ENCODE measurements at places on chromosomes 11 and 22. TPM values are rescaled to one million over a fixed set of nuclear protein-coding genes. Genes with fewer than 3 reads are reported as not detected.

The EXPH5 gene
- 0.85 TPM for total RNA-seq

The MAPK12 gene
- 74.6 TPM for total RNA-seq

The MMP12 gene
- total RNA-seq: not detected

- no peak for DNase-seq
Observed at GRCh38 chr22:37747715-37748100, 50.9 kb downstream of the TRIOBP start.

DNA sequence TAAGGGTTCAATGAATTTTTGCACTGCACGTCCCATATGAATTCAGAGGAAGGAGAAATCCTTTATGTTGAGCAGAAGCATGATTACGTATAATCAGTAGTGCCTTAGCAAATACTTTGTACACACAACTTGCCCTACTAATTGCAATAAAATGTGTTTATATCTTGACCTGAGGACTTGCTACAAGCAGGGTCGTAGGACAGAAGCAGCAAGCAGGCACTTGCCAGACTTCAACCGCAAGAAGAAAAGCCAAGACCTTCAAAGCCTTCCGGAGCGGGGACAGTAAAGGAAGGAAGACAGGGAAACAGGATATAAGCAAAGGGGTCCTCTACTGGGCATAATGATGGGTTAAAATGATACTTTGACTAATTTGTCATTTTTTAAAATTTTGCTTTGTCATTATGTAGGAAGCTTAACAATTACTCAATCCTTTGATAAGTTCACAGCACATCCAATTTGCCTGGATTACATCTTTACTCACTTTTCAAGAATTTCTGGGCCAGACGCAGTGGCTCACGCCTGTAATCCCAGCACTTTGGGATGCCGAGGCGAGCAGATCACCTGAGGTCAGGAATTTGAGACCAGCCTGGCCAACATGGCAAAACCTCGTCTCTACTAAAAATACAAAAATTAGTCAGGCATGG is 23.2 kb upstream of the UBASH3B start:
- no peak for DNase-seq

DNA sequence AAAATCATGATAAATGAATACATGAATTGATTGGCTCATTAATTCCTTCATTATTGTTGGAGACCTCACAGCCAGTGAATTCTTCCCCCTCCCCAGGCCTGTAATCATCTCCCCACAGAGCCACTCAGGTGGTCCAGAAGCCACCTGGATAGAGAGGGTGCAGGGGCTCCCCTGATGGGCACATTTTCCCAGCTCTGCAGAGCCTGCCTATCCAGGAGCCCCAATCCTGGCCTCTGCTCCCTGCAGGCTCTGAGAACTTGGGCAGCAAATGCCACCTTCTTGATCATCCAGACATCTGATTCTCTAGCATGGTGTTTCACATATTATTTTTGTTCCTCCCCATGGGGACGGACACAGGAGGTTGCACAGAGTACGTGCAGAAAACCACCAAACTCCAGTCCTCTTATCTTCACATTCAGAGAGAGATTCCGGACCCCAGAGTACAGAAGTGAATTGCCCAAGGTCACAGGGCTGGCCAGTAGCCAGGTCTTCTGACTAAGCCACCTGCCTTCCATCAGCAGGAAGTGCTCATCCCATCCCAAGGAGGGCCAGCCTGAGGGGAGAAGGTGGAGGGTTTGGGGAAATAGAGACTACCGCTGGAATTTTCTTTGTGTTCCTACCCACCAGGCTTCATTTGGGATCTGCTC is 348.0 kb downstream of the BUD13 start:
- DNase-seq: no peak

DNA sequence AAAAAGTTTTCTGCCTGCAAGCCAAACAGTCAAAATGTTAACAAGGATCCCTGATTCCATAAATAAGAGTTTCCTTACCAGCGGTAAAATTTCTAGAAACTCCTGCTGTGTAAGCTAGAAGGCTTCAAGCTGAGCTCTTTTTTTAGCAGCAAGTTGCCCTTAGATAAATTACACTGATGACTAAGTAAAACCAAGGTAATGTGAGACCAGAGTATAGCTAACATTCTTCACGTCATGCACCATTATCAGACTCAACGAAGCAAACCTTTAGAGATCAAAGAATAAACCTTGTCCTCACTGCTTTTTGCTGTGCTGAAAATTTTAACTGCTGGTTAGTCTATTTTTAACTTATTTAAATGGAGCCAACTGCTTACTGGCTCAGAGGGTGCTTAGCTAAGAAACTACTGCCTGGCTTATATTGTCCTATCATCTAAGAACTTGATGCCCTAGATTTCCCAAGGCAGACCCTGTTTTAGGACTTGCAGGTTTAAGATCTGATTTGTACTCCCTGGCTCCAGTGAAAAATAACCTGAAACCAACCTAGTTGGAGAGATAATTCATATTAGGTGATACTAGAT is 900.7 kb downstream of the JRKL start:
- no peak for DNase-seq

DNA sequence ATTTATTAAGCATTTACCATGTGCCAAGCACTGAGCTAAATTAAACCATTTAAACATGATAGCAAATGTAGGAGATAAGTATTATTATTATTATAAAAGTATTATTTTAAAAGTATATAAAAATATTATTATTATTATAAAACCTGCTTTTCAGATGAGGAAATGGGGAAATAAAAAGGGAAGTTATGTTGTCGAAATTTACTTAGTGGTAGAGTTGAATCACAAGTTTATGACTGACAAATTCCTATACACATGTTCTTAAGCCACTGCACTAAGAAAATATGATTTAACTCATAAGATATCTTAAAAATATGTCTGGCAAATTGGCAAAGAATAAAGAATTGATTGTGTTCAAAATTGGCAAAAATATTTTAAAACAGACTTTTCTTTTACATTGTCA is 53.8 kb downstream of the CASP12 start:
- no peak for DNase-seq

GRCh38 chr22:48198489-48199459 is 1436.3 kb downstream of the TBC1D22A start:
- DNase-seq: no peak

DNA sequence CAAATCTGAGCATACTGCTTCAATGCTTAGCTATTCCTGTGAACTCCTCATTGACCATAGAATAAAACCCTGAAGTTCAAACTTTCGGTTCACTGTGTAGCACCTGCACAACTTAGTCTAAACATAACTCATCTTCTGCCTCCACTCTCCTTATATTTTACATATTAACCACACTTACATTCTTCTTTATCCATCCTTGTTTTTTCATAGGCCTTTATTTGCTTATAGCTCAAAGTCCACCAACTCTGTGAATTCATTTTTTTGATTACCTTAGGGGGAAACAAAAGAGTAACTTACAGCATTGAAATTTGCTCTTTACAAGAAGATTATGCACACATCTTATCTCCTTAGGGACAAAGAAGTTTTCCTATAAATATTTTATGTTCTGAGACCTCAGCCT is 521.6 kb upstream of the FAT3 start:
- DNase-seq: no peak
